CD8-positive, alpha-beta T cell (primary cell): ENCODE measurements at places on chromosomes 2 and 18.

GRCh38 chr2:221501210-221501882, 70.8 kb downstream of the EPHA4 start:
- no peak for DNase-seq

DNA sequence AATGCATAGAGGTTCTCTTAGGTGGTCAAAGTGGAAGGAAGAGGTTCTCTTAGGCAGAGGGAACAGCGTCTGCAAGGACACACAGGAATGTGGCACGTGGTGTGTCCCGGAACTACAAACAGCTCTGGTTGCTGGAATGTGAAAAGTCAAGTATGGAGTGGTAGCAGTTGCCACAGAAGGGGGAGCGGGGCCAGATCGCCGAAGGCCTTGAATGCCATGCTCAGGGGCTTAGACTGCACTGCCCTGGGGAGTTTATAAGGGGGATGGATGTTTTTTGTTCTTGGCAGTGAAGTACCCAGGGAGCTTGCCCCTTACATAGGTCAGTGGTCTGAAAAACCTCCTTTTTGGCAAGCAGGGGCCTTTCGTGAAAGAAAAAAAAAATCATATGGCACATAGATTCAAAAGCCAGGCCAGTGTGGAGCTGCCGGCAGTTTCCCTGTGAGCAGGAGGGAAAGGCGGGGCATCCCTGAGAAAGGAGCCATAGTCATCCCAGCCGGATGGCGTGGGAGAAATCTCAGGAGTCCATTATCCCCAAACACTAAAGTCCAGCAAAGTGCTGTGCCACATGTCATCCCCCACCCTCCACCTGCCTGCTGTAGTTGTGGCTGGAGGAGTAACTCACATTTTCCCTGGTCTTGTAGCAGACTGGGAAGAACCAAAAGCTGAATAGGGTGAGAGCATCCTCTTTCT, 45.4 kb downstream of the GORASP2 start:
- DNase-seq = no peak

DNA sequence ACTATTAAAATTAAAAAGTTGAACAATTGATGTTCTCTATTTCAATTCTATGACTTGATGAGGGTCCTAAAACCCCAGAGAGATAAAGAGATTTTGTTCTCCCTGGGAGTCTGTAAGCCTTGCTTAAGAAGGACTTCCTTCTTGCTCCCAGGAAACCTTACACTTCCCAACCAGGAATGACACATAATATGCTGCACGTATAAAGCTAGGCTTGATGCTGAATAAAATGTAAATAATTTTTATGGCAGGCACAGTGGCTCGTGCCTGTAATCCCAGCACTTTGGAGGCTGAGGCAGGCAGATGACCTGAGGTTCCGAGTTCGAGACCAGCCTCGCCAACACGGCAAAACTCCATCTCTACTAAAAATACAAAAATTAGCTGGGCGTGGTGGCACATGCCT, 27.8 kb downstream of the SPIRE1 start:
- no peak for DNase-seq

DNA sequence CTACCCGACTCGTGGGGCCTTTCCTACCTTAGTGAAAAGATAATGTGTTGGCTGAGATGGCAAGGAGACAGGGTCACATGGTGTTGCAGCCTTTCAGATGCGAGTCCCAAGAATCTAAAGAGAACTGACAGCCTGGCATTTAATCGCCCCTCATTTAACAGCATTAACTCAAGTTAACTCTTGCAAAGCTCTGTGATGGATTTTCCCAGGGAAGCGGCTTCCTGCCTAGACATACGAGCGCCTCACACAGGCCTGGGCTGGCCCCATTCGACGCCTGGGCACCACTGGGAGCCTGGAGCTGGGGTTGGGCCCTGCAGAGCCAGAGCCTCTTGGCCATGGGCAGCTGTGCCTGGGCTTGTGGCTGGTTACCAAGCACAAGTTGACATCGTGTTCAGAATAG, 140.8 kb downstream of the SEPTIN10 start:
- no peak for DNase-seq

DNA sequence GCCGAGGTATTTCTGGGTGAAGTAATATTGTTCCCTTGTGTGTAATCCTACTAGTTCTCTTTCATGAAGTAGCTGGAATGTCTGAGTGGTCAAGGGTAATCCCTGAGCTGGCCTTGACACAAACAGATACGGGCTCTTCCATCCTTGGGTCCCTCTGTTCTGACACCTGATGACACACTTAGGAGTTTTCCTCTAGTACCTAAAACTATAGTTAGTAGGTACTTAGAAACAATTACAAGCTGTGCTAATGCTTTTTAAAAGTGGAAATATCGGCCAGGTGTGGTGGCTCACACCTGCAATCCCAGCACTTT, 59.2 kb upstream of the IL1R1 start:
- no peak for DNase-seq

- no peak for DNase-seq
These were observed 29.9 kb downstream of the MTCL1 start for GRCh38 chr18:8735274-8735673.

GRCh38 chr18:48017635-48018034, 87.2 kb upstream of the SMAD2 start:
- DNase-seq = no peak

DNA sequence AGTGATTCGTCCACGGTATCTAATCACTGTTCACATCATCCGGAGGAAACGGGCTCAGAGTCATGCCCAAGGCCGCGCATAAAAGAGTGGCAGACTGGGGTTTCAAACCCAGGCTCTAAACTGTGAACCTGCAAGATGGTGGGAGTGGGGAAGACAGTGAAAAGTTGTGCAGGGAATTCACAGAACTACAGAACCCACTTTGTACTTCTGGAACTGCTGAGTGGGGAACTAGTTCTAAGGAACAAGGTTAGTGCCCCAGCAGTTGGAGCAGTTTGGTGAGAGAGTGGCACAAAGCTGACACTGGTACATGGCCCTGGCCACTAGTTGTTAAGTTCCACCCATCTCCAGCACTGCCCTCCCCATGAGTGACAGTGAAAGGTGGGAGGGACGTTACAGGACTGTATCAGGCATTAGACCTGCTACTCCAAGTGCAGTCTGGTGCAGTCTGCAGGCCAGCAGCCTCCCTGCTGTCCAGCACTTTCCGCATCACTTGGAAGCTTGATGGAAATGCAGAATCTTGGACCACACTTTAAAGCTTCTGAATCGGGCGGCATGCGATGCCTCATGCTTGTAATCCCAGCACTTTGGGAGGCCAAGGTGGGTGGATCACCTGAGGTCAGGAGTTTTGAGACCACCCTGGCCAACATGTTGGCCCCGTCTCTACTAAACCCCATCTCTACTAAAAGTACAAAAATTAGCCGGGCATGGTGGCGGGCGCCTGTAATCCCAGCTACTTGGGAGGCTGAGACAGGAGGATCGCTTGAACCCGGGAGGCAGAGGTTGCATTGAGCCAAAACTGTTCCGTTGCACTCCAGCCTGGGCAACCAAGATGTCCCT, 47.3 kb downstream of the C2orf42 start:
- DNase-seq = no peak

DNA sequence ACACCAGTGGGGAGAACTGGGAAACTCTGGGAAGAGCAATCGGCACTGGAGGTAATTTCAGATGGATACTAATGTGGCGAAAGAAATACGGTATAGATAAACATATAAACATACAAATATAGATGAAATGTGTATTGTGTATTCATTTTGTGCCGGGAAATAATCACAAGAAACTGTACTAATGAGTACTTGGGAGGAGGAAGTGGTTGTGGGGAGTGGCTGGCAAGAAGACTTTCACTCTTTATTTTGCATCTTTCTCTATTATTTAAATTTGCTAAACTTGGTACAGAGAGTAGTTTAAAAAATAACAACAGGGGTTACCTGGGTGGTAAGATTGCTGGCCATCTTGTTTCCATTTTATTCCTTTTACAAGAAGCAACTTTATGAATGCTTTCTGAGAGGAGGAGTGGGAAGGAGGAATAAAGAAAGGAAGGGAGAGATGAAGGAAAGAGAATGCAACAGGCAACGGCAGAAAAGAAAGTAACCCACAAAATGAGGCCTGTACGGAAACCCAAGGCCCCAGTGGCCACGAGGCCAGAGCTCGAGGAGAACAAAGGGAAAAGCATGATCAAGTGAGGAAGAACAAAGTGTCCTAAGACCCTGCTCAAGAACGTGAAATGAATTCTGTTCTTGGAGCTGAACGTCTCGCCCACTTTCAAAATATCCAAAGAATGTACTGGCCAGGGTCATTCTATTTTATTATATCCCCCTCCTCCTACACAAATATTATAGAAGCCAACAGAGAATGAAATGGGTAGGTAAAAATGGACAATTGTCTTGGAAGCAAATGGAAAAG, 45.2 kb downstream of the FAM178B start:
- no peak for DNase-seq

DNA sequence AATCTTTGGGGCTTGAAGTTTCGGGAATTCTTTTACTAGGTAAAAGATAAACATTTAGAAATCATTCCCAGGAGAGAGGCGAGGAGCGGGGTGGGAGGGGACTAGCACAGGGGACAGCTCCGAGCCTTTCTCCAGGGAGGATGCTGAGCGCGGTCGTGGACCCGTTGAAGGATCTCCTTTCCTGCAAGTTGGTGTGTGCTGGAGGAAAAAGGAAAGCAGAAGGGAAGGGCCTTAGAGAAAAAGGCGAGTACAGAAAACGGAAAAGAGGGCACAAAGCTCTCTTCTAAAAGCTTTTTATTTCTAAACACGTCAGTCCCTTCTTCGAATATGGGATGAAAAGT, 640 bp downstream of the SLC39A6 start:
- DNase-seq = no peak

- DNase-seq = peak; percentile 22
These were observed 23.3 kb upstream of the MC5R start for GRCh38 chr18:13800505-13801259.

DNA sequence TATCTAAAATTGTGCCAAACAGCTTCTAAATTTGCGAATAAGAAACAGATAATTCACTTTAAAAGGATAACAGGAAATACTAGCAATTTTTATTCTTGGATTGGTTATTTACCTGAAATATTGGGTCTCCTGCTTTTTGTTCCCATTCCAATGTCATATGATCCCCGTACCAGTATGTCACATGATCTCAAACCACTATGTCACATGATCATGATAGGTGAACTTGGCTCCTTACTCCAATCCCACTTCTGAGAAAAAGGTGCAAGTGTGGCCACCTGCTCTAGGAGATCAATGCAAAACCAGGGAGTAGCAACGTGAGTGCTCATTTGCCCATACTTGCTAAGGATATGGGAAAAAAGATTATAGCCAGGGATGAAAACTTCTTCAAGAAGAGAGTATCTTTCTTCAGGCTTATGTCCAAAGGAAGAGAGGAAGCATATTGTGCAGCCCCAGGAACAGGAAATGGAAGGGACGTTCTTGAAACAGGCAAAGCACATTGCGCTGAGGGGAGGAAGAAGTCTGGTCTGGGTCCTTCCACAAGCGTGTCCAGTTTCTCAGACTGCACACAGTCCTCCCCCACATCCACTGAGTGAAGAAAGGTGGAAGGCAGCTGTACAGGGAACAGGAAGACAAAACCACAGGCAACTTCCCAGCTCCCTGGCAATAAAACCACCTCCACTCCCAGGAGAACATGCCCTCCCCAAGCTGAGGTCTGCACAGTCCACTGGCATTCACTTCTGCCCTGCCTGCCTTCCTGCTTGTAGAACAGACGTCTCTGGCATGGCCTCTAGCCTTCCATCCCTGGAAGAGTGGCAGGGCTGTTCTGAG, at the start of gene LYG2:
LYG2 (minus strand) TSS at position 176 of the 828 bp plus-strand sequence. CDS start 1,406 bp downstream, outside the sequence.
- no peak for DNase-seq

DNA sequence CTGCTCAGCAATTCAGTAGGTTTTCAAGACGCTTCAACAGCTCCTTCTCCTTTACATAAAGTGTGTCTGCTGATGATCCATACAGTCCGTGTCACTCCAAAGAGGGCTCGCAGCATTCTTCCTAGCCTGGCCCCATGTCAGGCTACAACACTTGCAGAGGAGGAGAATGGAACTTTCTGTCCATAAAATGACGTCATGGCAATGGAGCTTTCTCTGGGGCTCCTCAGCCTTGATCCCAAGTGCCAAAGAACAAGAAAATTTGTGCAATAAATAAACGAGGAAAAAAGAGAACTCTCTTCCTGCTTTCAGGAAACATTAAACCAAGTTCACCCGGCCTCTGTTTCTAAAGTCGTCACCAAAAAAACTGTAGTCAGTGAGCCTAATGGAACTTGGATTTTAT, 199.5 kb upstream of the MEIS1 start:
- DNase-seq = no peak

- no peak for DNase-seq
These were observed 186.4 kb downstream of the RNF152 start for GRCh38 chr18:61706276-61706915.

GRCh38 chr2:178413472-178414265, 37.3 kb downstream of the PRKRA start:
- DNase-seq = peak; percentile 83

DNA sequence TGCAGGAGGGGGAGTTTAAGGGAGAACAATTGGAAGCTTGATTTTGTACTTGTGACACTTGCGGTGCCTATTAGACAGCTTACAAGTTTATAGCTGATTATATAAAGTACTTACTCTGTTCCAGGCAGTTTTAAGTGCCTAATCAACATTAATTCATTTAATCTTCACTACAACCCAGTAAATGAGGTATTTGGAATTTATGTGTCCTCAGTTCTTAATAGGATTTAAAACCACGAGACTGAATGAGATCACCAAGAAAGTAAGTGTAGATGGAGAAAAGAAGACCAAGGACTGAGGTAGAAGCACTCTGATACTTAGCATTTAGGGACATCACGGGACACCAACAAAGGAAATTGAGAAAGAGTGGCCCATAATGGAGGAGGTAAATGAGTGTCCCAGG, 49.8 kb downstream of the ZC3H15 start:
- no peak for DNase-seq

- no peak for DNase-seq
These were observed 301.9 kb downstream of the PTH2R start for GRCh38 chr2:208708486-208708885.

DNA sequence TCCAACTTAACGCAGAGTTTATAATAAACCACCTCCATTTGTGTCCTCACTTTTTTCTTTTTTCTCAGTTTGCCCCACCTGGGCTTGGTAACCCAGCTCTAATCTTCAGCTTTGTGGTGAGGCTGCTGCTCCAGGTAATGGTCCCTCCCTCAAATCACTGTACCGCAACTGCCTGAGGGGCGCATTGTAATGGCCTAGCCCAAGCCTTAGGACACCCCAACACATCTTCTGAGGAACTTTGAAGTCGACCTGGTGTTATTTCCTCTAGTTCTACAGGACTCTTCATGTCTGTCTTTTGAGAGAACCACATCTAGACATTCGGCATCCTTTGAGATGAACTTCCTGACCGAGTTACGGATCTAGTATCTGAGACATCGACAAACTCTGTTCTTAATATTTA, 99.7 kb downstream of the PLEKHM3 start:
- DNase-seq = peak; percentile 7

DNA sequence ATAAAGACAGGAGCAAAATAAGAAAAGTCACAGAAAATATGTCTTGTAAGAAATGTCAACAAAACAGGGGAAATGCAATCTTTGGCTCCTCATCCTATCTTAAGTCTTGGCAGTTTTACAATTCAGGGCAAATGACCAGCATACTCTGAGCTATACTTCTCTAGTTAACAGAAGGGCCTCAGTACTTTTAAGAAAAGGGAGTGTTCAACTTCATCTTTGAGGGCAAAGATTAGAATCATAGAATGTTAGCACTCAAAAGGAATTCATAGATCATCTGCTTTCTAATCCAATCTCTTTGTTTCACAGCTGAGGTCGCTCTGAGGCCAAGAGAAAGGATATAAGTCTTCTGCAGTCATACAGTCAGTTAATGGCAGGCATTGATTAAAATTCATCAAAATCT, 174.0 kb upstream of the NT5C1B start:
- no peak for DNase-seq

GRCh38 chr2:236814593-236814992, 245.0 kb downstream of the ACKR3 start:
- no peak for DNase-seq
